ENCODE measurements at places on chromosomes 11 and 22. TPM values are rescaled to one million over a fixed set of nuclear protein-coding genes. Genes with fewer than 3 reads are reported as not detected.

Gene TAF6L
- 17.0 TPM for total RNA-seq

Gene DTX4
- total RNA-seq, result 53.8 TPM

Gene OSM
- 1.0 TPM for total RNA-seq

Gene EHBP1L1
- total RNA-seq, result 208 TPM

Gene KCNK4
- not detected for total RNA-seq

Gene FAM83F
- total RNA-seq, result 15.8 TPM

Gene FERMT3
- total RNA-seq, result 19.7 TPM

Gene EMID1
- total RNA-seq, result 1.6 TPM

Gene RASSF10
- total RNA-seq, result 0.67 TPM

Gene OR52N4
- total RNA-seq, result not detected

Gene RHOD
- 7.2 TPM for total RNA-seq

Gene LARGE1
- 67.7 TPM for total RNA-seq

Gene MYO18B
- 0.12 TPM for total RNA-seq

Gene OR56A1
- total RNA-seq, result 0.05 TPM

Gene SLC25A45
- 10.5 TPM for total RNA-seq

Gene ART5
- not detected for total RNA-seq

Gene HARBI1
- total RNA-seq, result 6.0 TPM

Gene UPK3A
- total RNA-seq, result not detected

Gene MS4A6A
- 85.8 TPM for total RNA-seq

Gene PTPN5
- 0.17 TPM for total RNA-seq

Gene SEC14L2
- 4.0 TPM for total RNA-seq

Gene OR2AG2
- 0.28 TPM for total RNA-seq

Gene MPEG1
- 30.8 TPM for total RNA-seq

Gene TMA7B
- total RNA-seq, result 0.23 TPM

Gene ZFPL1
- total RNA-seq, result 42.6 TPM

Gene E2F8
- total RNA-seq, result 5.1 TPM

Gene OR51E2
- 1.0 TPM for total RNA-seq

Gene PDGFB
- 16.6 TPM for total RNA-seq

Gene BATF2
- total RNA-seq, result 12.7 TPM

Gene BTG4
- not detected for total RNA-seq
